Kidney tubule cell (primary cell): ENCODE measurements at places on chromosomes 7 and 10.

DNA sequence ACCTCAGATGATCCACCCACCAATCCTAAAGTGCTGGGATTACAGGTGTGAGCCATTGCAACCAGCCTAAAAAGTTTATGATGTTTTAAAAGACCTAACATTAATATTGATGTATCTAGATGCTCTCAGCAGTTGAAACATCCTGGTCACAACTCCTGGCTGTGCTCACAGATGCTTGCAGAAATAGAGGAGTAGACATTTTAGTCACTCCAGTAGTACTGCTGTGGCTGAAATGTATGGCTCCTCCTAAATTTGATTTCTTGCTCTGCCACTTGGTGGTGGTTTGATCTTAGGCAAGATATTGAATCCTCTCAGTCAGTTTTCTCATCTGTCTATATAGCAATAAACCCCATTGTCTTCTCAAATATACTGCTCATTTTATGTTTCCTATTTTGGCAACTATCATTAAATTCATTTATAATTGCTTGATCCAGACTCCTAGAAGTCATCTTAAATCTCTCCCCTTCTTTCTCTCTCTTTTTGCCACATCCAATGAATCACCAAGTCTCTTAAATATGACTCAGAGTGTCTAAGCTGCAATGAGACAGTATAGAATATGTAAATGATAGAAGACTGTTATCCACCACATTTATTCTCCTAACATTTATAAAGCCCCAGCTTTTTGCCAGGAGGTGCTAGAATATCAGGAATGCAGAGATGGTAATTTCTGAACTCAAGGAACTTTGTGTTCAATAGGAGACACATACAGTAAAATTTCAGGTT is 78.1 kb upstream of the NRBF2 start:
- no peak for DNase-seq

DNA sequence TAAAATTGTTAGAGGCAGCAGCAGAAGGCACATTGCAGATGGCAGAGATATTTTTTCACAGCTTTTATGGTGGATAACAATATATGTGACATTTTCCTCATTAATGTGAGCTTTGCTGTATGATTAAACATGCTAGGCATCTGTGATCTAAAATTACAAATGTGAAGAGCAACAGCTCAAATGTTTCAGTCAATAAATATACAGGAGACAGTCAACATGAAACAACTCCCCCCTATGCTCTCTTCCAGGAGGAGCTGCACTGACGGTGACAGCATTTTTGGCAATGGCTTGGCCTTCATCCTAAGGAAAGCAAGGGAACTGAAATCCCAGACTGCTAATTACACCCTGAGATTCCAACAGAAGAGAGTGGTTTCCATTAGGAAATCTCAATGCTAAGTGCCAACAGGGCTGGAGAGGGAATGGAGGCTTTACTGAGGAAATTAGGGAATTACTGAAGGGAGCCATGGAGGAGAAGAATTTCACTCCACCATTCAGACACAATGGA is 51.4 kb upstream of the GRB10 start:
- DNase-seq: no peak

- no peak for DNase-seq
Observed at GRCh38 chr7:139104091-139104450, 5.4 kb downstream of the ZC3HAV1 start.

GRCh38 chr10:58642283-58642682 is 129.6 kb downstream of the BICC1 start:
- DNase-seq: peak; percentile 85

- no peak for DNase-seq
Observed at GRCh38 chr10:42691361-42692120, 53.2 kb upstream of the ZNF33B start.
